ENCODE measurements at places on chromosomes 6 and 20.

DNA sequence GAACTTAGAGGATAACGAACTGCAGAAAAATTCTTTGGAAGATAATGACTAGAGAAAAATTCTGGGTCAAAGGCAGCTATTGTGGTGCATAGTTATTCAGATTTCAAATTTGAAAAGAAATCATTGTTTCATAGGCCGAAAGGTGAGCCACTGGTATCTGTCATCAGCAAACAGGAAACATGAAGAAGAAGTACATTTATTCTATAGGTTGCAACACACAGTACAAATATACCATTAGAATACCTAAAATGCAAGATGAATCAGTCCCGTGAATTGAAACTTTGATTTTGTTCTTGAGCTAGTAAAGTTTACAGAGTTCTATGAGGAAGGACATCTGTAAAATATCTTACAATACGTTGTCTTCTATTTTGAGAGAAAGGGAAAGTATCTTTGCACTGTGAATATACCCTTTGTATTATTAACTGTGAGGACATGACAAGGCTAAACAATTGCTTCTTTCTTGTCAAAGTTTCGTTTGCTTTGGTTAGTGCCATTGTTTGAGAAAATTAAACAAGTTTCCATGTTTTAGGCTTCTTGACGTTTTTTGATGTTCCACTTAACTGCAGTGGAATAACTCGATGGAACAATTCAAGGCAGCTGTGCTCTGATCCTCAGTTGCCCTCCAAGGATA is 84.7 kb downstream of the HDGFL1 start:
- no peak for DNase-seq

DNA sequence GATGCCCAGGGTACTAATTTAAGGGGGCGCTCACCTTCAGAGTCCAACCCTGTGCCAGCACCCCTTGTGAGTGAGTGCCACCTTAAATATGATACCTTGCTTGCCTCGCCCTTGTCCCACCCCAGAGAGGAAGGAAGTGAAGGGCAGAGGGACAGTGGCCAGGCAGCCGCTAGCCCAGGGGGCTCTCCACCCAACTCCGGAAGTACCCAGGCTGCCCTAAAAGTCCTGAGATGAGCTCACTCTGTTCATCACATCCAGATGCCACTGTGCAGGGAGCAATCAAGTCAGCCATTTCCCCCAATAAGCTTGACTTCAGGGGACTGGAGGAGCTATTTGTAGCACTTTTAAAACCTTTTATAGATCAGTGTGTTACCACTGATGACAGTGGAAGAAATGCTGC is 25.0 kb upstream of the STX16 start:
- no peak for DNase-seq

DNA sequence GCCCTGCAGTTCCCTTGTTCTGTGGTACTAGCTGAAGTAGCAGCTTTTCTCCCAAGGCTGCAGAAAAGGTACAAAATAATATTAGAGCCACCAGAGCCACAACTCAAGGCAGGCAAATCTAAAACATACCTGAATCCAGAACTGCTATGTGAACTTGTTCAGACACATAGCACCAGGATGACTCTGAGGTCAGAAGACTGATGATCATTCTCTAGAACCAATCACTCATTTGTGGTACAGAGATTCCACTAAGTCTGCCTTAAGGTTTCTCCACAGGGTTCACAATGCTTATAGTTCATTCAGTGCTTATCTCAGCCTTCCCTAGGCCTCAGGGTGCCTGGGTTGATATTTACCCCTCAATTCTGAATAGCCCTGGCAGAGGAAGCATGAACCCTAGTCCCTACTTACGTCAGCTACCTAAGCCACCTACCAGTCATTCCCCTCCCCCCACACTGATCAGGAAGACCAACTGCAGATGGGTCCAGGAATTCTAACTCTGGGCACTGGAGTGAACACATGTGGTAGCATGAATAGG is 140.9 kb upstream of the MOCS1 start:
- DNase-seq = no peak

DNA sequence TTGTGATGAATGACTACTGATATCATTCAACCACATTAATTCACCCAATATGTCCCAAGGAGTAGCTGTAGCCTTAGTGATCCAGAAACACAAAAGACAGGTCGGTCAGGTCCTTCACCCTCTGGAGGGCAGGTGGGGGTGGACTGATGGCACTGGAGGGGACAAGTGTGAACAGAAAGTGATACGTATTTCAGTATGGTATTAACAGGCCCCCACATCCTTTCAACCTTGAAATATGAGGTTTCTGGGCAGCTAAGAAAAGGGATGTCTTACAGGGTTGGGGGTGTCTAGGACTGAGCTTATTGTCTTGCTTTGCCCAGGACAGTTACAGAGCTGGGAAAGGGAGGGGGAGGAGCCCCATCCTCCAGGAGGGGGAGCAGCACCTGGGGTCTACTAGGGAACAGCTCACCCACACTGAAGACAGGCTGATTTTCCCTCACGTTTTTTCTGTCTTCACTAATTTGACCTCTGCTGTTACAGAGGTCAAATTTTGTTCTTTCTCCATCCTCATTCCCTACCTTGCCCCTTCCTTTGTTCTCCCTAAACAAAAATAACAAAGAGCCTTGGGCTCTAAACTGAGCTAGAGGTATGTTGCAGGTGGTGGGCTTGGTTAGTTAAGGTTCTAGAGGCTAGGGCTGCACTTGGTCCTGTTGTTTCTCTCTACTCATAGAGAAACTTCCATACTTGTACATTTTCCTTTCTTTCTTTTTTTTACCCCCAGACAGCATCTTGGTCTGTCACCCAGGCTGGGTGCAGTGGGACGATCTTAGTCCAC is 38.0 kb upstream of the EEF1A1 start:
- DNase-seq = no peak

DNA sequence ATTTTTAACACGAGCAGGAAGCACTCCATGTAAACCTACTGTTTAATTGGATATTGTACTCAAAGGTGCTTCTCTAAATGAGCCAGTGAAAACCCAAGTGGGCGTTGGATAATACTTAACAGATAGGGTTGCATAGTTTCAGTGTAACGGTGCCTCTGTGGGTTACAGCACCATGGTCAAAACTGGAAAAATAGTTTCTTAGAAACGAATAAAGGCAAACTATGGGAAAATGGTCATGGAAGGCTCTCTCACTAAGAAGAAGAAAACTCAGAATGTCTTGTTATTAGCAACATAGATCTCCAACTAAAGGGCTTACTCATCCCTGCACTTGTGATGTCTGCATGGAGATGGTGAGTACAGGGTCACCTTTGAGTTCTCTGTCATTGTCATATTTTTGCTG is 59.1 kb upstream of the NEDD9 start:
- no peak for DNase-seq

GRCh38 chr6:20763296-20763695 is 229.0 kb downstream of the CDKAL1 start:
- no peak for DNase-seq

- DNase-seq = no peak
Measured at GRCh38 chr6:127859956-127860355, 40.9 kb downstream of the THEMIS start.

GRCh38 chr20:33858666-33859065 is 47.5 kb downstream of the CHMP4B start:
- no peak for DNase-seq

DNA sequence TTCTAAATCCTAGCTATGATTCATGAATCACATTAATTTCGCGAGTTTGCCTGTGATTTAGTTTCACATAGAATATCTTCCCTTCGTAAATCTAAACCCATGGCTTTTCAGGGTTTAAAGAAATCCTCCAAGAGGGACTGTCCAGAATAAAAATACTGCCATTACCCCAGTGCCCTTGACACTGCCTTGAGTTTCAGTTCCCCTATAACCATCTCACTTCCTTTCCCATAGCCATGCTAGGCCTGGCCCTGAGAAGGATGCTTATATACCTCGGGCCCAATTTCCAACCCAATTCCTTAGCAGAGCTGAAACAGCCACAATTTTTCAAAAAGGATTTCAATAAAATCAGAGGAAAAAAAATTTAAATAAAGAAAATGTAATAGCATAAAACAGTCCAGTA is 697.3 kb downstream of the FRK start:
- DNase-seq = no peak

- DNase-seq = peak; percentile 45
Measured at GRCh38 chr6:78942446-78942845, 75.1 kb downstream of the IRAK1BP1 start.

DNA sequence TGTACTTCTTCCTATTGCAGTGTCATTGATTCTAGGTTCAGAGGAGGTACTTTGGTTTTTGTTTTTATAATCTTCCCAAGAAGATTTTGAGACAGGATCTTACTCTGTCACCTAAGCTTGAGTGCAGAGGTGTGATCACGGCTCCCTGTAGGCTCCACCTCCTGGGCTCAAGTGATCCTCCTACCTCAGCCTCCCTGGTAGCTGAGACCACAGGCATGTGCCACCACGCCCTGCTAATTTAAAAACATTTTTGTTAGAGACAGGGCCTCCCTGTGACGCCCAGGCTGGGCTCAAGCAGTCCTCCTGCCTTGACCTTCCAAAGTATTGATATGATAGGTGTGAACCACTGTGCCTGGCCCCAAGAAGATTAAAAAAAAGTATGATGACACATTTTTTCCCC is 3.4 kb upstream of the SLC17A5 start:
- DNase-seq = no peak

DNA sequence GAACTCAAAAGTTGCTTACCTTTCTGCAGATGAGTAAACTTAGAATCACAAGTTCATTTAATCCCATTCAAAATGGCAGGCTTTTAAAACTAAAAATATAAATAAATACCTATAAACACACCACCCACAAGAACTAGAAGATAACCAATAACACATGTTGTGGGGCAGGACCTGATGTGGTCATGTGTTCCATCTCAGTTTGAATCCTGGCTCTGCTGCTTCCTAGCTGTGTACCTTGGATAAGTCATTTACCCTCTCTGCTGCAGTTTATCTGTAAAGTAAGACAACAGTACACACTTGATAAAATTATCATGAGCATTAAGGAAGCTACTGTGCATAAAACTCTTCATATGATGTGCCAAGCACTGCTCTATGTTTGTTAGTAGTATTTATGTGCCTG is 22.0 kb downstream of the TRIM27 start:
- DNase-seq = no peak

GRCh38 chr6:108541843-108542759 is 18.6 kb upstream of the FOXO3 start:
- DNase-seq = peak; percentile 90

- DNase-seq = peak; percentile 10
Measured at GRCh38 chr6:85516168-85516567, 66.3 kb downstream of the NT5E start.

DNA sequence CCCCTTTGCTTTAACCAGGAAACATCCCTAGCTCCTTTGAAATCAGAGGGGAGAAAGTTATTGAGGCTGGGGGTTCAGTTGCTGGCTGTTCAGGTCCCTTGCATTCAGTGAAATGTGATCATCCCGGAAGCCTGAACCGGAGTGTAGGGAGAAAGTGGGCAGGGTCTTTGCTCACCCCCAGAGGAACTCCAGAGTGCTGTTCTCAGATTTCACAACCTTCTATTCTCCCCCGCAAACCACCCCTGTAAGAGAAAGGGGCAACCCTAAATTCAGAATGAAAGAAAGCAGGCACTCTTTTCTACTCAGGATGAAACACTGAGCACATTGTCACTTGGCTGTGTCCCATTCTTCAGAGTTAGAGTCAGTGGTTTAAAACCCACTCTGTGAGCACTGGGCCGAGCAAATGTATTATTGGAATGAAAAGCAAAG is 139.8 kb downstream of the KHDC1L start:
- DNase-seq = no peak

DNA sequence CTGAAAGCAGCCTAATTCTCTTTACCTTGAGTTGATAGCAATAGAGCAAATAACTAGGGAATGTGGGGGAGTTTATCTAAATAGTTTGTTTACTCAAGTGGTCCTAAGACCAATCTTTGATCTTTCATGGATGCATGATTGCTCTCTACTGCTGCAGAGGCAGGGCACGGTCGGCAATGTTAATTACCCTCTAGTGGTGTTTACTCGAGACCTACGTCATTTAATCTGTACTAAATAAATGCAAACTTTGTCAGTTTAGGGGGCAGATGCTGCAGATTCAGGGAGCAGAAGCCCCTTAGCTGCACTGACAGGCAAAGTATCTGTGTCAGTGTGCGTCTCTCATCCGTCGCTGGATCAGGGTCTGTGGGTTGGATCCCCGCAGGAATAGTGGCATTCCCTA is 6.9 kb downstream of the RTN4IP1 start:
- DNase-seq = no peak

DNA sequence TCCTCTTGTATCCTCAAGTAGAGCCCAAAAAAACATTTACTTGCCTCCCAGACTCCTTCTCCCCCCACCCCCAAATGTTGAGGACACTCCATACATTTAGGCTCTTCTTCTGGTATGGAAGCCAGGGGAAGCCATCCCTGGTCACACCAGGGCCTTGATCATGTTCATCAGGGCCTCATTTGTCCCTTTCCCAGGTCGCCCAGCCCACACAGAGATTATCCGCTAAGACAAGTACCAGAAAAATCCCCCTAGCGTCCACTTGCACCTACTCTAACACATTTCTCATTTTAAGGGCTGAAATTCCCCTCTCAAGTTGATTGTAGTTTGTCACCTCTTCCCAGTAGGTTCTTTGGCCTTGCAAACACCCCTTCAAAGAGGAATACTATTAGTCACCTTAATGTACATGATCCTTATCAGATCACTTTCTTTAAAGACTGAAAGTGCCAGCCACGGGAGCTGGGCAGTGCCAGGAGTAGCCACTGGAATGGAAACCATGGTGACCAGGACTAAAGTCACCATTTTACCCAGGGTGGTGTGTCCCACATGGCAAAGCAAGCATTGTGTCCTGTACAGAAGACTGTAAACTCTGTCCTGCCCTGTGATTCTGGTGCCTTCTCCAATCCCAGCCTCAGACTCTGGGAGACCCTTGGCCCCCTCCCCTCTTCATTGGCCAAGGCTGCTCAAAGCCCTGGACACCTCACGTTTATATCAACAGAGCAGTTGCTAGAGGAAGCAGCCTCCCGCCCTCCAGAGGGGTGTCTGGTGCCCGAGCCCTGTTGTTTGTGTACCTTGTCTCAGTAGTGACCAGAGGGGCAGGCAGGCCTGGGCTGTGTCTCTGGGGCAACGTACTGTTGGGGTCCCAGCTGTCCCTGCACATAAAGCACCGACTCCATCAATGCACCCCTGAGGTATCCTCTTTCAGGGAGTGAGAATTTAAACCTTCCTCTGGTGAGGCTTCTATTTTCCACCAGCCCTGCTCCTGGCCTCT is 5.0 kb upstream of the APOBEC2 start:
- no peak for DNase-seq

DNA sequence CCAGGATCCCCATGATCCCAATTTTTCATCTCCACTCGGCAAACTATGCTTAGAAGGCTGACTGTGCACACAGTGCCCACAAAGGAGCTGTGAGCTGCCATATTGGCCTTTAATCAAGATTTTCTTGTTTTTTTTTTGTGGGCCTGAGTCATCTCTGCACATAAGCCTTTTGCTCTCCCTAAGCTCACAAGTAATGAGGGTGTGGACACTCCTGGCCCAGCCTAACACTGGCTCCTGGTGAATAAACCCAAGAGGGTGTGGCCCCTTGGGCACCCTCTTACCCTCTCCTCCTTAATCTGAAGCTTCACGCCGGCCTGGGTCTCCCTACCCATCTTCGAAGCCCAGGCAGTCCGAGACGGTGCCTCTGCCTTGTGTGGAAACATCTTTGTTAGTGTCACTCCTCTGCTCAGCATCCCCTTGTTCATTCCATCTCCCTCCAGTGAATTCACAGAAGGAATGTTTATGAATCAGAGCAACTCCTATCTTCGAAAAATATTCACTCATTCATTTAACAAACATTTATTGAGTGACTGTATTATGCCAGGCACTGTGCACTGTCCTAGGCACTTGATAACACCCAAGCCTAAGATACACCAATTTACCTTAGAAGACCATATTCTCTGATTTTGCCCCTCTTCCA is 22.2 kb upstream of the MRPS10 start:
- peak; percentile 40 for DNase-seq

Data from adipocyte (in vitro differentiated cells).